ENCODE measurements at places on chromosomes 5 and 9.

DNA sequence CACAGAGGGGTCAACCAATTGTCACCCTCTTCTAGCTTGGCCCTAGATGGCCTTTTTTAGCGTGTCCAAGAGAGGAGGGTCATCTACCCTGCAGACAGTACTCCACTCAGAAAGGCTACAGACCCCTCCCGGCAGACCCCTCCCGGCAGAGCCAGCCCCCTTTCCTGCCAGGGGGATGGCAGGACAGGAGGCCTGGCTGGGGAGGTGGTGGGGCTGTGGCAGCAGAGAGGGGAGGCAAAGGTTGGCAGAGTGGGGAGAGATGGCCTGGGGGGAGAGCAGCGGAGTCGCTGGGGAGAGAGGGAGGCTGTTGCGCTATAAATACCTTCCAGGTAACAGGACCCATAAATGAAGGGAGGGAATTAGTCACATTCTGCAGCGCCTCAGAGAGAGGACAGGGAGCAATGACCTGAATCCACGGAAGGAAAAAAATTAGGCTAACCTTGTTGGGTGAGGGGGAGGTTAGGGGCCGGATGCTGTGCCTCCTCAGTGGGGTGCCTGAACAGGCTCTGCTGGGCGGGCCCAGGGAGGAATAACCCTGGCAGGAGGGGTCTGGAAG, 32.9 kb upstream of the PSD2 start:
- peak; percentile 47 for DNase-seq

DNA sequence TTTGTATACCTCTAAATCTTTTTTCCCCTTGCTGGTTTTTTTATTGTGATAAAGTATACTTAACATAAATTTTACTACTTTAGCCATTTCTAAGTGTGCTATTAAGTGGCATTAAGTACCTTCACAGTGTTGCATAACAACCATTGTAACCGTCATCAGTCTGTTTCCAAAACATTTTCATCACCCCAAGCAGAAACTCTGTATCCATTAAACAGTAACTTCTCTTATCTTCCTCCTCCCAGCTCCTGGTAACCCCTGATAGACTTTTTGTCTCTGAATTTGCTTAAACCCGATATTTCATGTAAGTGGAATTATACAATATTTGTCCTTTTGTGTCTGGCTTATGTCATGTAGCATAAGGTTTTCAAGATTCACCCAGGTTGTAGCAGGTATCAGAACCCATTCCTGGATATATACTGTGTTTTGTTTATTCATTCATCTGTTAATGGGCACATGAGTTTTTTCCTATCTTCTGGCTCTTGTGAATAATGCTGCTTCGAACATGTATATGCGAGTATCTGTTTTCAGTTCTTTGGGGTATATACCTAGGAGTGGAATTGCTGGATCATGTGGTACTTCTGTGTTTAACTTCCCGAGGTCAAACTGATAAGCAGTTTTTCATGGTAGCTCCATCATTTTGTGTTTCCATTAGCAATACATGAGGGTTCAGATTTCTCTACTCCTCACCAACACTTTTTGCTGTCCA, 66.4 kb downstream of the EHMT1 start:
- no peak for DNase-seq

DNA sequence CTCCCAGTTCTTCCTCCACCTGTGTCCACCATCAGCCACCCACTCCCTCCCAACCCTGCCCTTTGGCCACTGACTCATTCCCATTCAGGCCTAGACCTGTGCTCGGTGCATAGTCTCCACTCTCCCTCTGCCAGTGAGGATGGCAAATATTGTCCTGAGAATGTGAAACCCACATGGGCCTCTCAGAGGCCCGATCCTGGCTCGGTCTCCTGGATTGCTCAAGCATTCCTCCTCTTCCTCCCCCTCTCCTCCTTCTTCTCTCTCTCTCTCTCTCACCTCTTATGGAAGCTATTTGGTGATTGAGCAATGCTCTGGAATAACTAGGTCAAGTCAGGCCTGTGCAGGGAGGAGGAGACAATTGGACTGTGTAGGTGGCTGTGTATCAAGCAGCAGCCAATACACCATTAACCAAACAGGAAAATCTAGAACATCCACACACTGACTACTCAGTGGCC, 99.9 kb downstream of the KLF4 start:
- no peak for DNase-seq

GRCh38 chr9:3863111-3863528, 337.3 kb upstream of the RFX3 start:
- DNase-seq, result peak; percentile 98

GRCh38 chr5:107624235-107624634, 46.5 kb downstream of the EFNA5 start:
- no peak for DNase-seq

DNA sequence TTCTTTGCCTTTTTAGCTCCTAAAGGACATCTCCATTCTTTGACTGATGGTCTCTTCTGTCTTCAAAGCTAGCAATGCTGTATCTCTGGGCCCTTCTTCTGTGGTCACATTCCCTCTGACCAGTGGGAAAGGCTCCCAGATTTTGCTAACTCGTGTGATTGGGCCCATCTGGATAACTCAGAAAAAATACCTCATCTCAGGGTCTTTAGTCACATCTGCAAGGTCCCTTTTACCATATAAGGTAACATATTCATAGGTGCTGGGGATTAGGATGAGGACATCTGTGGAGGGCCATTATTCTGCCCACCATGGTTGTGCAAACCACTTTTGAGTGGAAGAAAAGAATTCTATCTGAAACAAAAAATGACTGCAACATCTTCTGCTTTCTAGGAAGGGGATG, 76.3 kb upstream of the MAMDC2 start:
- no peak for DNase-seq

DNA sequence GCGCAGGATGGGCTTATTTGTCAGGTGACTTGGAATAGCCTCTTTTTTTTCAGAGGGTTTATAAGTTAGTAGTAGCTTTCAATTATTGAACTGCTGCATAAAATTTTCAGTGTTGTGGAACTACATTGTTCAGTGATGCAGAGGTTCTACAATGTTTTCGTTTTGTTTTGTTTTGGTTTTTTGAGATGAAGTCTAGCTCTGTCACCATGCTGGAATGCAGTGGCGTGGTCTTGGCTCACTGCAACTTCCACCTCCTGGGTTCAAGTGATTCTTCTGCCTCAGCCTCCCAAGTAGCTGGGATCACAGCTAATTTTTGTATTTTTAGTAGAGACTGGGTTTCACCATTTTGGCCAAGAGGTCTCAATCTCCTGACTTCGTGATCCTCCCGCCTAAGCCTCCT, 22.0 kb downstream of the NUP188 start:
- DNase-seq, result peak; percentile 35

DNA sequence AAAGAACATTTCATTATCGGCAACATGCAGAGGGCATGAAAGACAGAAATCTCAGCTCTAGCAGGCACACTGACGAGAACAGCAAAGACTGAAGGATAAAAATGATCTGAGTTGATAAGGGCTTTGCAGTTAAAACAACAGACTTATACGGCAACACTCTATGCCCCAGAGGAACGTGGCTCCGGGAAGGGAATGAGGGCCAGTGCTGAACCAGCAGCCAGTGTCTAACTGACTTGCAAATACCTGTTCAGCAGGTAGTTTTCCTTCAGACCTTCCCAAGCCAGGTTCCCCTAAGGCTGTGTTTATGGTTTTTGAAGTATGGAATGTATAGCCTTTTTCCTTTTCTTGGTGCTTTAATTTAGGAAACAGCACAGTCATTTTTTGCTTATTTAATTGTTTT, 121.3 kb upstream of the CDH18 start:
- DNase-seq, result no peak

DNA sequence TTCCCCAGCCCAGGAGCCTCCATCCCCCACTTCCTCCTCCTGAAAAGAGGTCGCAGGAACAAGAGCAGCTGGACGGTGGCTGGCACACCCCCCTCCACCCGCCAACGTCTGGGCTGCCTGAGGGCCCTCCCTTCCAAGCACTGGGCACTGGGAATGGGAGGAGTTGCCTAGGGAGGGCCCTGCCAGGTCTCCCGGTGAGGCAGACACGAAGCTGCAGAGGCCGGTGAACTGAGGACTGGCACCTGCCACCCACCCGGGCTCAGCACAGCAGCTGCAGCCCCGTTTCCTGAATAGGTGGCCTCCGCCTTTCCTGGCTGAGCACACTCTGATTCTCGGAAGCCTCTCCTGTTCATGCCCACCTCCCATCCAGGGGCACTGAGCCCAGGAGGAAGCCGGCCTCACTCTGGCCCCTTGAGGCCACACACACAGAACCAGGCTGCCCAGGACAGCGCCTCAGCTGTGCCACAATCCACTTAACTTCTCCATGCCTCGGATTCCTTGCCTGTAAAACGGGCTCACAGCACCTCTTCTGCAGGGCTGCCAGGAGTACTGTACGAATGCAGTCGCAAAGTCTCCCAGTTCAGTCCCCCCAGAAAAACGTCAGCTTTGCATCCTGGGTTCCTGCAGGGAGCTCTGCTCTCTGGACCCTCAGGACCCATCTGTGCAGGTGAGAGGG, 1.3 kb downstream of the NPDC1 start:
- DNase-seq, result peak; percentile 52

DNA sequence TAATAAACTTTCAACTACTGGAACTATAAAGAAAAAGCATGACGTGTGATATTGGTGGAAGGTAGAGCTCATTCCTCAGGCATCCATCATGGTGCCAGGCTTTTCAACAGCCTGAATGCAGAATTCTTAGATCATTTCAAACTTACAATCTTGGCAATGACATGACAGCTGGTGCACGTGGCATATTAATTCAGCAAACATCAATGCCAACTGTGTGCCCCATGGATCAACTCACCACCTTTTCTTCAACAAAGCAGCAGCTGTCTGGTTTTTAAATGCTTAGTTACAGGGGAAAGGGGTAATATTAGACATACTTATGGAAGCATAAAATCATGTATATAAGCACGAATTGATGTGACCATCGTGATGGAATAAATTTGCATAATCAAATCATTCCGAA, 56.0 kb upstream of the OR13F1 start:
- DNase-seq, result no peak

DNA sequence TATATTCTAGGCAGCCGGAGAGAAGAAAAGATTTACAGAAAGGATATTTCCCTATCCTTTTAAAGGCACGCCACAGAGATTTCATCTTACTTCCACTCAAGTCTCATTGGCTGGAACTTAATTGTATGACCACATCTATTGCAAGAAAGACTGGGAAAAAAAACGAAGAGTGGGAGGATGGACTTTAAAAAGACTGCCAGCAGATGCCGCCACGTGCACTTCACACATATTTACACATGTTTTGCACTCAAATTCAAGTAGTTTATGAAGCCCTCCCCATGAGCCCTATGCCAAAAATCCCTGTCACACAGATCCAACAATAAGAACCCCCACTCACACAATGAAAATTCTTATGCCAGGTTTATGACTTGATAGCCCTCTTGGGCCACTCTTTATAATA, 138.5 kb upstream of the TYRP1 start:
- peak; percentile 33 for DNase-seq

DNA sequence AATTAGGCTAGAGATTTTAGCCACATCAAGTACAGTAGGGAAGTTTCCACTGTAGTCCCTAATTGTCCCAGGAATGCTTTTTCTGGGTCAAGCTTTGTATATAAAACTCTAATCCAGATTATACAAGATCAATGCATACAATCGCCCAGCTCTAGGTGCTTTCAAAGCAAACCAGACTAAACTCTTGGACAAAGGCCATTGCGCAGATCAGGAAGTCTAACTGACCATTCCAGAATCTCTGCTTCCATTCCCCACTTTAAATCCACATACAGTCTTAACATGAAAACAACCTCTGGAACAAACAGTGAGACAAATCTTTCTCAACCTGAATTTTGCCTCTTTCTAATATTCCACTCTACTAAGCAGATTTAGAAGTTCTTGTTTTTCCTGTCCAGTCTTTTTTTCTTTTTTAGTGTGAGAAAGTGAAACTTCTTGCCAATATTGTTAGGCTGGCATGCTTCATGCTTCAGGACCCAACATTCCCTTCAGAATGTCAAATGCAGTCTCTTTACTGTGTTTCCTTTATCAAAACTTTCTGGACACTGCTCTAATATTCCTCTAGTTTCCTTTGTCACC, 76.1 kb downstream of the ITGA1 start:
- peak; percentile 12 for DNase-seq

GRCh38 chr9:5773324-5773999, 59.5 kb downstream of the ERMP1 start:
- peak; percentile 8 for DNase-seq

DNA sequence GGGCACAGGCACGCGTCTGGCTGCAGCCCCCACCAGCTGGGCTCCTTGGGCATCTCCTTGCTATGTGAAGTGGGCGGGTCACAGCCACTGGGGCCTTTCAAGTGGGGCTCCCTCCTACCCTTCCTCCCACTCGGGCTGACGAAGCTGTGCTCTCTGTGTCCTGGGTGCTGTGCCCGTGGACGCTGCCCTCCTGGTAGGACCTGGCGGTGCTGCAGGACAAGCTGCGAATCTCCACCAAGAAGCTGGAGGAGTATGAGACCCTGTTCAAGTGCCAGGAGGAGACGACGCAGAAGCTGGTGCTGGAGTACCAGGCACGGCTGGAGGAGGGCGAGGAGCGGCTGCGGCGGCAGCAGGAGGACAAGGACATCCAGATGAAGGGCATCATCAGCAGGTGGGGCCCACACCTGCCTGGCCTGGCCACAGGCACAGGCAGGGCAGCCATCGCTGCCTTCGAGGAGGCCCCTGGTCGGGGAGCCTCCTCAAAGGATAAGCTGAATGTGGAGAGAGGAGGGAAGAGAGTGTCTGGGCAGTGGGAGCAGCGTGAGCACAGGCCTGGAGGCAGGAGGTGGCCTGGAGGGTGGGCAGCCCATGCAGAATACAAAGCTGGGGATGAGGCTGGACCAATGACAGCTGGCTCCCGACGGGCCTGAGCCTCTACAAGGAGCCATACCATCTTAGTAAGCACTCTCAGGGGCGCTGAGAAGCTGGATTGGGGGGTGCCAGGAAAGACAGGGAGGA, 124.7 kb downstream of the DAB2IP start:
- no peak for DNase-seq

- peak; percentile 82 for DNase-seq
Observed at GRCh38 chr5:13625616-13626198, 318.8 kb downstream of the DNAH5 start.

DNA sequence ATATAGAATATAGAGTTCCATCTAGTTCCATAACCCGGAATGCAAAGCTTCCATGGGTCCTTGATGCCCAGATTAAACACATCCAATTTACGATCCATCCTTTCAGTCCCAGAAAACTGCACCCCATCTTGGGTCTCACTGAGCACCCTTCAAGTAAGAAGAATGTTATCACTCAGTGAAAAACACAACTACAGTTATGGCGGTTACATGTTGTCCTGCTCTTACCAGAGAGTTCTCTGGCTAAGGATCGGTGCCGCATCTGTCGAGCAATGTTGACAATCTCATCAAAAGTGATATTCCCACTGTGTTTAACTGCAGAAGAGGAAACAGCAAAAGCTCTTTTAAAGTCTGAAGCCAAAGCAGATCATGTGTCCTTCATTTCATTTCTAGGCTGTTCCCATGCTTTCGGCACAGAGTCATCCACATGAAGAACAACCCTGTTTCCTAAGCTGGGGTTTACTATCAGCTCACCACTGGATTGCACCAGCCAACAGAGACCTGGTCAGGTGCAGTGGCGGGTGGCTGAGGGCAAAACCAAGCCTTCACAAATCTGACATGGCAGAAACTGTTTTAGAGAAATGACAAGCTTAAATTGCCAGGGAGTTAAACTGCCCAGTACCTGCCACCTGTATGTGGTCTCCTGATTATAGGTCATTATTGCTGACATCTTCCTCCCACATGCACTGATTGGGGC, 2.9 kb downstream of the RPL12 start:
- no peak for DNase-seq

- peak; percentile 95 for DNase-seq
Observed at GRCh38 chr5:148972974-148973374, 89.9 kb downstream of the SH3TC2 start.
